ENCODE measurements at places on chromosomes 3 and 15. TPM values are rescaled to one million over a fixed set of nuclear protein-coding genes. Genes with fewer than 3 reads are reported as not detected.

- DNase-seq: no peak
Measured at GRCh38 chr3:132456136-132456535, 38.8 kb downstream of the DNAJC13 start.

GRCh38 chr15:64009798-64010261, 36.5 kb downstream of the DAPK2 start:
- no peak for DNase-seq

SENP8 gene
- 4.2 TPM for total RNA-seq

GRCh38 chr3:169148448-169149348, 514.8 kb downstream of the MECOM start:
- no peak for DNase-seq

C3orf20 gene
- total RNA-seq: 0.32 TPM

- no peak for DNase-seq
Measured at GRCh38 chr15:72235298-72235697, 4.3 kb upstream of the PKM start.

DNA sequence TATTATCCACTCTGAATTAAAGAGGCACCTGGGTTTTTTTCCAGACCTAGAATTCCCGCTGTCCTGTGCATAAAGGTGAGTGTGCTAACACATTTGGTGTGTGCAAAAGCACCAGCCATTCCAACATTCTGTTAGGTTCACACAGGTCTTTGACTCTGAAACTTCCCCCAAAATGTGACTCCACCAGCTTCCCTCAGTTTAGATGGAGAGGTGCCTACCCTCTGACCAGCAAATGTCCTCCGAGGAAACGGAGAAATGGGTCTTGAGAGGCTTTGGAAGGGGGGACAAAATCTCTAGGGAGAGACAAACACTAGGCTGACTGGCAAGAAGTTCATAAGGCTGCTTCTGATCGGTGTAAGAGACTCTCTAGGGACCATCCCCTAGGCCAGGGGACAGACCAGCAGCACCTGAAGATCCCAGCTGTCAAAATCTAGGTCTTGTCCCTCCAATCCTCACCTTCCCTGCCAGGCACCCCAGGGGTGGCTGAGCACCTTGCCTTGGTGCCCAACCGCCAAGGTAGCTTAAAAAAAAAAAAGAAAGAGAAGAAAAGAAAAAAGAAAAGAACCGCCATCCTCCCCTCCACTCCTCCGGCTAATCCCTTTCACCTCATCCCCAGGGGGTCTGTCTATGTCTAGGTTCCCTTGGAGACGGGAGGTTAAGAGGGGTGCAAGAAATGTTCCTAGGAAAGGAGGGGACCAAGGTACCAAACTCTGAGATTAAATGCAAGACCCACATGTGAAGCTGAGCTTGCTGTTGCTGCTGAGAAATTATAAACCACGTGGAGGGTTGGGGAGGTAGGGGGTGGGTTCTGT, 2.0 kb upstream of the MECOM start:
- no peak for DNase-seq

- peak; percentile 75 for DNase-seq
Measured at GRCh38 chr3:194779729-194780224, 94.1 kb downstream of the FAM43A start.

KLF15 gene
- 11.5 TPM for total RNA-seq

DNA sequence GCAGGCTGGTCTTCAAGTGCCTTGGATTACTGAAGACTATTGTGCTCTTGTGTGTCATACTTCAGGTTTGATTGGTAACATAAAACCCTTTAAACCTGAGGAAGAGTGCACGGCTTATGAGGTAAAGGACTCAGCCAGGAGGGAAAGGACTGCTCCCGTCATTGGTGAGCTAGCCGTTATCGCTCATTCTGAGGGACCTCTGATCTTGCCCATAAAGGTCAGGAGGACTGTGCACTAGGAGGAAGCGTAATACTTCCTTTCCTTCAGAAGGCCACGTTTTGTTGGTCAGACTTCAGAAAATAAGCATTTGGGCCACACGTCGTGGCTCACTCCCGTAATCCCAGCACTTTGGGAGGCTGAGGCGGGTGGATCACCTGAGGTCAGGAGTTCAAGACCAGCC, 37.7 kb downstream of the PXK start:
- no peak for DNase-seq

GRCh38 chr15:41073028-41073427, 43.1 kb downstream of the INO80 start:
- no peak for DNase-seq

- DNase-seq: no peak
Measured at GRCh38 chr3:113409676-113410075, 31.6 kb downstream of the CFAP44 start.

GRCh38 chr15:93085692-93086091, 3.3 kb downstream of the RGMA start:
- no peak for DNase-seq

DPPA4 gene
- not detected for total RNA-seq

- no peak for DNase-seq
Measured at GRCh38 chr15:49888323-49888693, 230.7 kb downstream of the ATP8B4 start.

DNA sequence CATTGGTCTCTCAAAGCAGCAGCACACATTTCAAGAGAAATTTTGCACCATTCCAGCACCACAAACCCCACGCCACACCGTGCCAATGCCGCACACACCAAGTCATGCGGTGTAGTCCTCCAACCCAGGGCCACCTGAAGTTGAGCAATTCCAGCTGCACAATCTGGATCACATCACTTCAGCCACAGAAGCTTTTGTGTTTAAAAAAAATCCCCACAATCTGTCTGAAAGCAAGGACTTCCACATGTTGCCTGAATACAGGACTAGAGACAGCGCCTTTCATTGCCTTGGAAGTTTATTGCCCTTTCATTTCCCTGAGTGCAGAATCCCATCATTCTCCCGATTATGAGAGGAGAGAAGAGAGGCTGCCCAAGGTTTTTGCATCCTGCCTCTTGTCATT, 175.6 kb upstream of the BCL6 start:
- no peak for DNase-seq

NUDT16 gene
- total RNA-seq: 46.7 TPM

- DNase-seq: no peak
Measured at GRCh38 chr3:86914670-86915069, 76.3 kb downstream of the VGLL3 start.
